ENCODE measurements at places on chromosomes 1 and 21.

- DNase-seq: no peak
Measured at GRCh38 chr1:115179397-115180079, 90.2 kb upstream of the TSPAN2 start.

- no peak for DNase-seq
Measured at GRCh38 chr1:29520571-29521437, 284.5 kb downstream of the PTPRU start.

GRCh38 chr1:27416387-27417111 lies 24.1 kb downstream of the GPR3 start:
- no peak for DNase-seq

- DNase-seq: no peak
Measured at GRCh38 chr1:11273595-11274234, 717 bp downstream of the UBIAD1 start.

- DNase-seq: no peak
Measured at GRCh38 chr21:42235593-42235992, 16.7 kb downstream of the ABCG1 start.

GRCh38 chr21:38277501-38278131 lies 20.8 kb downstream of the KCNJ15 start:
- DNase-seq: no peak

DNA sequence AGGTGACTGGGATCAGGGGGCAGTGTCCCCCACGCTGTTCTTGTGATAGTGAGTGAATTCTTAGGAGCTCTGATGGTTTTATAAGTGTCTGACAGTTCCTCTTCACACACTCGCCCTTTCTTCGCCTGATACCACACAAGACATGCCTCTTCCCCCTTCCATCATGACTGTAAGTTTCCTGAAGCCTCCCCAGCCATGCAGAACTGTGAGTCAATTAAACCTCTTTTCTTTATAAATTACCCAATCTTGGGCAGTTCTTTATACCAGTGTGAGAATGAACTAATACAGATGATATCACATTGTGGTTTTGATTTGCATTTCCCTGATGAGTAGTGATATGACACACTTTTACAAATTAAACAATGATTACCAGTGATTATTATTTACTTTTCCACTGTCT lies 229.9 kb downstream of the AKT3 start:
- DNase-seq: no peak

- no peak for DNase-seq
Measured at GRCh38 chr1:218658269-218658668, 313.1 kb downstream of the TGFB2 start.

DNA sequence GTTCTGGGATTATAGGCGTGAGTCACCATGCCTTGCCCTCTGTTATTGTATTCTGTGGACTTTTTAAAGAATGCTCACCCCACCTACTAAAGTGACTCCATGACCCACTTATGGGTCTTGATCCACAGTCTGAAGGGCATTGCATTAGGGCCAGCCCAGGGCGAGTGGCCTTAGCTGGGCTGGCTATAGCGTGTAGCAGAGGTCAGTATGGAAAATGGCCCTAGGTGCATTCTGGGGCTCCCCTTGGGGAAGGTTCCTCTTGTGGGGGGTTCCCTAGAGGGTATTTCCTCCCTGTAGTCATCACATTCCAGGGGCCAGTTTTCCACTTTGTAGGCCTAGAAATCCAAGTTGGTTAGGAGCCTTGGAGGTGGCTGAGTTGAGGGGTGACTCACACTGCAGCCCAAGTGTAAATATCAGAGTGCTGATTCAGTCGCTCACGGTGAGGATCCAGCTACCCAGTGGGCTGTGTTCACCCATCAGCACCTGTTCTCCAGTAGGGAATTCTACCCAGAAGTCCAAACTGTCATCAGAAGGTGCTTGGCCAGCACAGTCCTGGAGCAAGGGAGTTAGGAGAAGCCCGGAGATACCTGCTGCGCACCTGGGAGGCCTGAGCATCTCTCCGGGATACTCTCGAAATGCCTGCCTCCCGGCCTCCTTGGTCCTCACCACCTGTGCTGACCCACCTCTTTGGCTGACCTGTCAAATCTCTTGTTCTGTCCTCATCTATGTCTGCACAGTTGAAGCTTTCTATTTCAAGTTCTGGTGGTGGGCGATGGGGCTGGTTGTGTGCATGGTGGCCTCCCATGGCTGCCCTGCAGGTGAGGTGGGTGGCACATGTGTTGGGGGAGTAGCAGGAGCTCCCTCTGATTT lies 52.2 kb downstream of the NENF start:
- DNase-seq: no peak

GRCh38 chr1:55726994-55727393 lies 511.8 kb upstream of the USP24 start:
- no peak for DNase-seq

- DNase-seq: no peak
Measured at GRCh38 chr1:160030657-160031364, 979 bp downstream of the PIGM start.

DNA sequence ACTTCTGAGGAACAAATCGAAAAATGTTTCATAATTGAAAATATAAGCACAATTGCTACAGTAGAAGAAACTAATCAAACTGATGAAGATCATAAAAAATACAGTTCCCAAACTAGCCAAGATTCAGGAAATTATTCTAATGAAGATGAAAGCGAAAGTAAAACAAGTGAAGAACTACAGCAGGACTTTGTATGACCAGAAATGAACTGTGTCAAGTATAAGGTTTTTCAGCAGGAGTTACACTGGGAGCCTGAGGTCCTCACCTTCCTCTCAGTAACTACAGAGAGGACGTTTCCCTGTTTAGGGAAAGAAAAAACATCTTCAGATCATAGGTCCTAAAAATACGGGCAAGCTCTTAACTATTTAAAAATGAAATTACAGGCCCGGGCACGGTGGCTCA lies 30.6 kb downstream of the IFNAR1 start:
- DNase-seq: no peak
